ENCODE measurements at places on chromosomes 6 and 20.

DNA sequence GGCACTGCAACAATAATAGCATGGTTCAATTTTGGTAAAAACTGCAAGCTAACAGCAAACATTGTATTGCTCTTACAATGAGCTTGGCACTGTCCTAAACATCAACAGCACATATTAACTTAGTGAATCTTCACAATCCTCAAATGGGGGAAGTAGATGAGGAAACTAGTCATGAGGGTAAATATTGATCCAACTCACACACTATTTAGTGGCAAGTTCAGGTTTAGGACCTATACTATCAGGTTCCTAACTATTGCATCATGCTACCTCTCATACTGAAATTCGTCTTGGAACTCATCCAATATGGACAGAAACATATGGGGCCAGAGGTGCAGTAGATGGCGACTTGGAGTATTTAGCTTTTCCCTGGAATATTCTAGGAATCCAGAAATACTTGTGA is 34.2 kb downstream of the FKBP1C start:
- no peak for DNase-seq

- DNase-seq = no peak
Observed at GRCh38 chr6:150770637-150771036, 94.9 kb upstream of the MTHFD1L start.

DNA sequence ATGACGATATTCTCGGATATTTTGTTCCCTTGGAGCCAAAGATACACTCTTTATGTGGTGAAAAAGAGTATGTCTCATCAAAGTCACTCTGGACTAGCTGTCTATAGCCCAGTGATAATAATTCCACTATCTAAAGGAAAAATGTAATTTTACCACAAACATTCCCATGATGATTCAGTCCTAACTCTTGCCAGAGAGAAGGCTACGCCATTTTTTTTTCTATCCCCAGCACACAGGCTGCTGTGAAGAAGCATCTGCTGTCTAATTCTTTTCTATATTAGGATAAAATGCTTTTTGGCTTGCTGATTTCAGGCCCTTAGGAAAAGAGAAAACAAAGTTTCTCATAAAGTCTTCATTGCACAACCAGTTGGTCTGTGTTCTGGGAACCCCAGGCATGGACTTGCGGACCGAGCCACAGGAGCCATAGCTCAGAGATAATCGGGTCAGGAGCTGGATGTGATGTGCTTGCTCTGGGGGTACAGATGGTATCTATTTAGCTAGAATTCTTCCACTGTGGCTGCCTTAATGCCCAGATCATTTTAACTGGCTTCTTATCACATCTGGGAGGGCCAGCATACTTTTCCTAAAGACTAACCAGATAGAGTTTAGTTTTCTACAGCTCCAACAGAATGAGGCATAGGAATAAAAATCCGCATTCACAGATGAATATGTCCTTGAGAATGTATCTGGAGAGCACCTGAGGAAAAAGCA is 683.7 kb upstream of the ID4 start:
- no peak for DNase-seq

GRCh38 chr6:26660000-26660361 is 435 bp upstream of the ZNF322 start:
- peak; percentile 2 for DNase-seq

DNA sequence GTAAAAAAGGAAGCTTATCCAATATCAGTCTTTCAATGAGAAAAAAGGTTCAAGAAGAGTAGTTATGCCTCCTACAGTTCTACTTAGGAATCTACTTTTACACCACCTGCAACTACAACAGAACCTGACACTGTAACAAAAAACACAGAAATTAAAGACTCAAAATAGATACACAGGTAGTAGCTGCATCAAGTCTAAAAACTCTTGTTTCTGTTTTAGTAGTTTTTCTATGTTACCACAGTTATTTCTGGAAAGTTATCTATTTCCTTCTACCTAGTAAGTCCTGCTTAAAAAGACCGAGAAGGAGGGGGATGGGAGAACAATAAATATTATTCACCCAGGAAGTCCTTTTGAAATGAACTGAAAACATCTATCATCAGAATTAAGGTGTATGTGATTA is 52.5 kb downstream of the ATG5 start:
- DNase-seq = no peak

DNA sequence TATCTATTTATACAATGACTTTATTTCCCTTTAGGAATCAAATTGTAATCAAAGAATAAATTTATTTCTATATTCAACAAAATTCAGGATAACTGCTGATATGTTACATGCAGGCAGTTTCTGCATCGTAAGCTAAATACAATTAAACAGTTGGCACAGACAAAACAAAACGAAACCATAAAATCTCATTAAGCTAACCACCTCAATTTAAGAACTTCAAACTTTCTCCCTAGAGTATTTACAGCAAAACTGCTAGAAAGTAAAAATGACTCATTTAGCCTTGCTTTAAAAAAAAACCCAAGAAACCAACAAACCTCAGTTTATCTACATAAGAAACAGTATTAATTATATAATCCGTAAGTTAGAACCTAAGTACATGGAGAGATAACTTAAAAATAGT is 17.1 kb downstream of the SSR1 start:
- no peak for DNase-seq

GRCh38 chr20:1199212-1199873 is 3.9 kb upstream of the C20orf202 start:
- no peak for DNase-seq

DNA sequence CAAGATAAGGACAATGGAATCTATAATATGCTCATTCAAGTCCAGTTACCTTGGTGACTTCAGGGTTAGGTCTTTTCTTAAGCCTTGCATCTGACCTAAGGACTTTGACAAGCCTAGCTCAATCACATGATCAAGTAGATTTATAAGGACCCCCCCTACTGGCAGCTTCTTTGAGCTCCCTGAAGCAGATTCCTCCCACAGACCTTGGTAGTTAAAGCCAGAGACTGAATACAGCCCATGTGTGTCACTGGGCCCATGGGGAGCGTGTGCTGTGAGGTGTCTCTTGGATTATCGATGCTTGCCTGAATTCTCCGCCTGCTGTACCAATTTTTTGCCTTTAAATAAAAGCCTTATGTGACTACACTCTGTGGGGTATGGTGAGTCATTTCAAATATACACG is 372.7 kb upstream of the RGS17 start:
- no peak for DNase-seq

- DNase-seq = no peak
Observed at GRCh38 chr20:54726687-54727300, 251.4 kb downstream of the DOK5 start.

GRCh38 chr20:20606050-20606449 is 106.4 kb downstream of the RALGAPA2 start:
- no peak for DNase-seq

- DNase-seq = no peak
Observed at GRCh38 chr6:115634887-115635286, 425.8 kb downstream of the FRK start.

- no peak for DNase-seq
Observed at GRCh38 chr20:51661609-51662178, 106.5 kb downstream of the ATP9A start.

GRCh38 chr20:58652606-58653294 is 1.7 kb downstream of the STX16 start:
- DNase-seq = no peak

- no peak for DNase-seq
Observed at GRCh38 chr20:21189761-21190523, 64.1 kb downstream of the KIZ start.

- DNase-seq = no peak
Observed at GRCh38 chr20:57474205-57474604, 50.7 kb downstream of the CTCFL start.

GRCh38 chr6:118718903-118719302 is 67.5 kb upstream of the CEP85L start:
- no peak for DNase-seq

DNA sequence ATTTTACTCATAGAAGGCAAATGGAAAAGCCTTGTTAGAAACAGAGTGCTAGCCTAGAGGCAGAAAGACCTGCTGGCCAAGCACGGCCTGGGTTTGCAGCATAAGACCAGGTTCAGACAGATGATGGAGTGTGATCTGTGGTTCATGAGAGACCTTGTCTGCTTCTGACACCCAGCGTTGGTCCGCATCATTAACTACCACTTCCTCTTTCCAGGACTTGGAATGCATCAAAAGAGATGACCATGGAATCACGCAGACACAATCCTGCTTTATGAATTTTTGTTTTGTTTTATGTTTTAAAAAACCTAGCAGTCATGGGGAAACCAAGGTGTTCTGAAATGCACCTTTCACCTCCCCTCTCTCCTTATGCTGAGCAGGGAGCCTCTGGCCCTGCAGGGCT is 76.8 kb upstream of the SYNDIG1 start:
- DNase-seq = no peak

DNA sequence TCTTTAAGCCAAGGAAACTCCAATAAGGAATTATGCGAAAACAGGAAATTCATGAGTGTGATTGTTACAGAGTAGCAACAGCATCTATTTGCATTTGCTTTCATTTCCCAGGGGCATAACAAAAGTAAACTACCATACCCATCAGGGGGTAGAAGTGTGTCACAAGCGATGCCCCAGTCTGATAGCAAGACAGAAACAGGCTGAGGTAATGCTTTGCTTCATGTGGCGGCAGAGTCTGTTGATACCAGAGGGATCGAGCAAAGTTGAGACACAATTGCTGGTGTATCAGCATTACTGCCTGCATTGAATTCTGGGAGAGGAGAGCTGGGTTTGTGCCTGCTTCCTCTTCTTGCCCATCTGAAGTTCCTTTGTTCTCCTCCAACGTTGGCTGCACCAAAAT is 51.2 kb upstream of the LYRM2 start:
- no peak for DNase-seq

GRCh38 chr6:14957355-14958059 is 288.4 kb upstream of the JARID2 start:
- DNase-seq = no peak

GRCh38 chr6:31586008-31586407 is at the start of gene LST1:
Gene LST1 (plus strand): TSS chr6:31586277. CDS start chr6:31587300, 1,023 bp downstream.
- no peak for DNase-seq

GRCh38 chr6:127069659-127070279 is 48.7 kb upstream of the RSPO3 start:
- DNase-seq = no peak

- no peak for DNase-seq
Observed at GRCh38 chr6:144745439-144745838, 460.3 kb downstream of the UTRN start.

GRCh38 chr6:149150801-149151398 is 166.6 kb upstream of the TAB2 start:
- DNase-seq = no peak

DNA sequence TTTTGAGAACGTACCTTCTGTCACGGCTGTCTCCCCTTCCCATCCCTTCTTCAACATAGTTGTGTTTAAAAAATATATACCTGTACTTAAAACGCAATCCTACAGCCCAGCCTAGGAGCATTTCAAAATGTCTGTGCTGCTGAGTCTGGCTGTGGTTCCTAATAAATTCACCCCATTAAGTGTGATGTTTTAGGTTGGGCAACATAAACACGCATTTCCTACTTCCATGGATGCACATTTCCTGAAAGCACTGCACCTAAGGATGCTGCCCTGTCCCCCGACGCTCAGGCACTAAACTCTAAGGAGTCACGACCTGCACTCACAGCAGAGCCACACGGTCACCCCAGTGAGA is 1.2 kb downstream of the REV3L start:
- no peak for DNase-seq
